Activated CD8-positive, alpha-beta T cell treated with anti-CD3 and anti-CD28 coated beads, Interleukin-2, amount 10 ng/mL, durations not matched to agents 7 days and 5 days (primary cell): ENCODE measurements at places on chromosomes 4 and X. TPM values are rescaled to one million over a fixed set of nuclear protein-coding genes. Genes with fewer than 3 reads are reported as not detected.
A peak's percentile ranks its signal among the peaks of the same experiment; 100 is the strongest.

DNA sequence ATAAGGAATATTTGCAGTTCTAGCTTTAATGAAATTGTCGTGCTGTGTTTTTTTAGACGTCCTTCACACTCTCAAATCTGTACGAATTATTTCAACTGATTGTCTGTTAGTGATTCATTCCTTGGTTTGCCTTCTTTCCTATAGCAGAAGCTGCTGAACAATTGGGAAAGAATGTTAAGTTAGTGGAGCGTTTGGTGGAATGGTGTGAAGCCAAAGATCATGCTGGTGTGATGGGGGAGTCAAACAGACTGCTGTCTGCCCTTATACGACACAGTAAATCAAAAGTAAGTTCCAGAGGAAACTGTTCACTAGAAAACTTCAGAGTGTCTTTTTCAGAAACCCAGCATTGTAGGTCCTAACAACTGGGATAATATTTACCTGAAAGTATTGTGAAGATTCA lies 159.9 kb downstream of the RAP1GDS1 start:
- no peak for DNase-seq
- H3K27me3 ChIP-seq: no peaks in the 10 kb centered on the region
- H3K36me3 ChIP-seq: peaks cover 66% of the 10 kb centered on the region

Gene WAS
- total RNA-seq: 164 TPM

DNA sequence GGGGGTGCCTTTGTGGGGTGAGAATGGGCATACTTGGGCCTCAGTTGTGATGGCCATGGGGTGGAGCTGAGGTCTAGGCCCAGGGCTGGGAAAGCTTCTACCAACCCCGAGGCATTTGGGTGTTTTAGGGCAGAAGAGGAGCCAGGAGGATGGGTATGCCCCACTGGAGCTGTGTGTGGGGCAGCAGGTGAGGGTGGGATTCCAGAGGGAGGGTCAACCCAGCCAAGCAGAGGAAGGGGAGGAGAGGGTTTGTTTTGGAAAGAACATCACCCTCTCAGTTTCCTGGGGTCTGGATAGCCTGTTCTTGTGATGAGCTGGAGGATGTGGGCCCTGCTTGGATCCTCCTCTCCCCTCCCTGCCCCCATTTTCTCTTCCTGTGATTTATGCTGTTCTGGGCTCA lies 620 bp downstream of the IL9R start:
- H3K4me3 ChIP-seq: peak overlapping the region; percentile 88
- DNase-seq: no peak
- peaks cover 33% of the 10 kb centered on the region for H3K36me3 ChIP-seq
- H3K4me1 ChIP-seq: peaks cover 80% of the 10 kb centered on the region

Gene CENPE
- 71.0 TPM for total RNA-seq

- H3K4me1 ChIP-seq: peaks cover 21% of the 10 kb centered on the region
- peak overlapping the region; percentile 65 for H3K4me3 ChIP-seq
- H3K27me3 ChIP-seq: peaks cover 26% of the 10 kb centered on the region
- H3K36me3 ChIP-seq: no peaks in the 10 kb centered on the region
Observed at GRCh38 chr4:184028561-184029374, 123.7 kb downstream of the STOX2 start.

- DNase-seq: no peak
- H3K27ac ChIP-seq: no peak overlapping the region
- peaks cover 11% of the 10 kb centered on the region for H3K27me3 ChIP-seq
- H3K4me3 ChIP-seq: no peak overlapping the region
- no peaks in the 10 kb centered on the region for H3K4me1 ChIP-seq
- H3K36me3 ChIP-seq: no peaks in the 10 kb centered on the region
Observed at GRCh38 chr4:109111031-109111430, 191.4 kb downstream of the COL25A1 start.

Gene MAP3K15
- total RNA-seq: 0.37 TPM

- peaks cover 14% of the 10 kb centered on the region for H3K4me1 ChIP-seq
- no peak overlapping the region for H3K4me3 ChIP-seq
- peaks cover 2% of the 10 kb centered on the region for H3K36me3 ChIP-seq
Observed at GRCh38 chr4:7185487-7186030, 6.8 kb upstream of the SORCS2 start.

Gene GPR34
- 1.3 TPM for total RNA-seq

DNA sequence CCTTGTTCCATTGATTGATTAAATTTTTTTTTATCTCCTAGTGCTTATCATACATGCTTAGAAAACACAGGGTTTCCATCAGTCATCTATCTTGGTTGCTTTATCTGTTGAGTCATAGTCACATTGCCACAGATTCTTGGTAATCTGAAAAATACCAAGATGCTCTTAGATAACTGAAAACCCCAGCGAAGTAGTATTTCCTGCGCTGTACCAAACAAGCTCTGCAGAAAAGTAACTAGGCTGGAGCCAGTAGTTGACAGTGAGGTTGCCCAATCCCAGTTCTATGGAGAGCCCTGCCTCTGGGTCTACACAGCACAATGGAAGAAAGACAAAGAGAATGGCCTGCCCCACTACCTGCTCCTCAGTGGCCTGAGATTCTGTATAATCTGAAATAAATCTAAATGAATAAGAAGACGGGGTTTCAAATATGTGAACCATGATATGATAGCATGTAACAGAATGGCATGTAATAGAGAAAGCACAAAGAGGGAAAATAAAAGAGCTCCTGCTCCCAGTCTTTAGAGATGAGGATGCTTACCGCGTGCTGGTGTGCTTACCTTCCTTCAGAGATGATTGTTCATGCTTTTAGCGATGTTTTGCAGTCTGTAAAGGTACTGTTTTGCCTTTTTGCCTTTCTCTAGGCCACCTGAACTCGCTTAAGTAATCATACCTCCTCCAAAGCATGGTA lies 55.3 kb upstream of the RAPGEF2 start:
- no peak for DNase-seq
- H3K27me3 ChIP-seq: peaks cover 2% of the 10 kb centered on the region
- H3K36me3 ChIP-seq: no peaks in the 10 kb centered on the region
- no peak overlapping the region for H3K27ac ChIP-seq
- H3K4me1 ChIP-seq: peaks cover 19% of the 10 kb centered on the region

- peaks cover 3% of the 10 kb centered on the region for H3K4me1 ChIP-seq
- no peak for DNase-seq
- H3K36me3 ChIP-seq: no peaks in the 10 kb centered on the region
- no peak overlapping the region for H3K4me3 ChIP-seq
- no peak overlapping the region for H3K27ac ChIP-seq
Observed at GRCh38 chrX:46125111-46125510, 420.1 kb downstream of the ZNF674 start.

Gene TCEAL5
- total RNA-seq: not detected

- H3K27ac ChIP-seq: no peak overlapping the region
- H3K4me3 ChIP-seq: no peak overlapping the region
- DNase-seq: no peak
- no peaks in the 10 kb centered on the region for H3K36me3 ChIP-seq
- H3K4me1 ChIP-seq: no peaks in the 10 kb centered on the region
Observed at GRCh38 chr4:1492651-1493539, 86.7 kb upstream of the NKX1-1 start.

DNA sequence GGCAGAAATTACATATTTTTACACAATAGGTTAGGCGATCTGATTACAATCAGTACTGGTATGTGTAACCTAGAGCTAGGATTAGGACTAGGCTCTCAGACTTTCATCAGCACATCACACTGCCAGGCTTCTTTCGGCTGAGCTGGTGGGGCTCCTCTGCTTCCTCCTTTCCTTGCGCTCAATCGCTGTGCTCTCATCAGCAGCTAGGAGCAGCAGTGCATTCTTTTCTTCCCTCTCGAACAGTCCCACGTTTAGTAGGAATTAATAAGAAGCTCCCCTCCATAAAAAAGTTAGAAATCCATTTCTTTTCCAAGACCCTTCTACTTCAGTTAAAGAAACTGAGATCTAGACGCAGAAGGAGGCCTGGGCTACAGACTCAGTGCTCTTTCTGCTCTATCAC lies 350.4 kb downstream of the SPRY1 start:
- H3K27ac ChIP-seq: no peak overlapping the region
- no peak for DNase-seq
- H3K36me3 ChIP-seq: no peaks in the 10 kb centered on the region
- peaks cover 4% of the 10 kb centered on the region for H3K4me1 ChIP-seq
- no peak overlapping the region for H3K4me3 ChIP-seq

GRCh38 chrX:153662266-153662665 lies 11.3 kb downstream of the PNCK start:
- peaks cover 26% of the 10 kb centered on the region for H3K27me3 ChIP-seq
- no peaks in the 10 kb centered on the region for H3K36me3 ChIP-seq
- DNase-seq: peak; percentile 61
- peak overlapping the region; percentile 34 for H3K4me3 ChIP-seq
- H3K27ac ChIP-seq: no peak overlapping the region

DNA sequence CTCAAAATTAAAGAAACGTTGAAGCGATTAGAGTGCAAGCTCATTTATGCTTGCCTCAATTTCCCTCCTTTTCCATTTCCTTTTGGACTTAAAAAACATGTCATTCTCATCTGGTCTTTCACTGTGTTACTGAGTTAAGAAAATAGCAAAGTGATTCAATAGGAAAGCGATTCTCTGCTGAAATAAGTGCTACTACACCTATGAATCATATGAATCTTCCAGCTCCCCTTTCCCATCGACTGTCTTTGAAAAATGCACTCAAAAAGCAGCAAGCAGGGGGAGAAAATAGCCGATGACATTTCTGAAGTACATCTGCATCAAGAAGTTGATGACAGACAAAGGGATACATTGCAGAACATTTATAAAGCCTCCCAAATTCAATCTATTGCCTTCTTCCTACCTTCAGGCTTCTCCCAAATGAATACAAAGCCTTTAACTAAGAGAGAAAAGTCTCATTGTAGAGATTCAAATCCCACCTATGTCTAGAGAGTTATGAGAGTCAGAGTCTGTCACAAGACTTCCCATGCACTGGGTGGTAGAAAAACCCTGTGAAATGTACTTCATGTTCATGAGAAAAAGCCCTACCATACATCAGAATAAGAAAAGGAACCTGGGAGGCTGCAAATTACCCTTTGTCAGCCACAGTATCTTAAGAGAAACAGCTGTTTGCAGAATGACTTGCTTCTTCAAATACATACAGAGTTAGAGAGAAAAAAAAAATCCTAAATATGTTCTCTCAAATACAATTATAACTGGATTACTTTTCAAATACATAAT lies 78.9 kb downstream of the MBNL3 start:
- peaks cover 3% of the 10 kb centered on the region for H3K36me3 ChIP-seq
- no peaks in the 10 kb centered on the region for H3K4me1 ChIP-seq
- H3K4me3 ChIP-seq: no peak overlapping the region
- no peaks in the 10 kb centered on the region for H3K27me3 ChIP-seq

Gene RRH
- 0.26 TPM for total RNA-seq

DNA sequence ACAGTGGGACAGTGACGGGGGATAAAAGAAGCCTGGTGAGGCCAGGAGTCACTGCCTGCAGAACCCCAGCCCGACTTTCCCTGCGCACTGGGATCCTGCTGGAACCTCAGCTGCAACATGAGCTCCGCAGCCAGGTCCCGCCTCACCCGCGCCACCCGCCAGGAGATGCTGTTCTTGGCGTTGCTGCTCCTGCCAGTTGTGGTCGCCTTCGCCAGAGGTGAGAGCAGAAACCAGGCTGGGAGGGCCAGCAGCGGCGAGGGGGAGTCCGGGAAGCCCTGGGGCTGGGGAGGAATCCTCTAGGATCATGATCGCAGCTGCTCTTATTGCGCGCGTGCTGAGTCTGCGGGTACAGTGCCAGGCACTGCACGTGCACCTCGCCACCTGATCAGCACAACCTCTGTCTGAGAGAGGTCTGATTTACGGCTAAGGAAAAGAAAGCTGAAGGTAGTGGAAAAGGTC lies at the start of gene PF4V1:
Gene PF4V1, plus strand, starts transcription at position 51 of the 459 bp plus-strand sequence. Its CDS starts 67 bp downstream, at position 118.
- H3K4me3 ChIP-seq: no peak within 1 kb of the TSS
- DNase-seq: no peak
- peaks cover 9% of the 10 kb centered on the region for H3K27me3 ChIP-seq
- H3K27ac ChIP-seq: no peak within 1 kb of the TSS
- no peaks in the 10 kb centered on the region for H3K4me1 ChIP-seq

- no peaks in the 10 kb centered on the region for H3K36me3 ChIP-seq
- H3K27me3 ChIP-seq: peaks cover 1% of the 10 kb centered on the region
- DNase-seq: no peak
- no peak overlapping the region for H3K27ac ChIP-seq
Observed at GRCh38 chr4:102104278-102104677, 241.0 kb downstream of the SLC39A8 start.

Gene MAOA
- not detected for total RNA-seq

GRCh38 chr4:45062935-45063545 lies 336.7 kb upstream of the GNPDA2 start:
- no peaks in the 10 kb centered on the region for H3K36me3 ChIP-seq
- no peak overlapping the region for H3K4me3 ChIP-seq
- no peak for DNase-seq
- H3K27me3 ChIP-seq: no peaks in the 10 kb centered on the region

Gene ACE2
- total RNA-seq: not detected

DNA sequence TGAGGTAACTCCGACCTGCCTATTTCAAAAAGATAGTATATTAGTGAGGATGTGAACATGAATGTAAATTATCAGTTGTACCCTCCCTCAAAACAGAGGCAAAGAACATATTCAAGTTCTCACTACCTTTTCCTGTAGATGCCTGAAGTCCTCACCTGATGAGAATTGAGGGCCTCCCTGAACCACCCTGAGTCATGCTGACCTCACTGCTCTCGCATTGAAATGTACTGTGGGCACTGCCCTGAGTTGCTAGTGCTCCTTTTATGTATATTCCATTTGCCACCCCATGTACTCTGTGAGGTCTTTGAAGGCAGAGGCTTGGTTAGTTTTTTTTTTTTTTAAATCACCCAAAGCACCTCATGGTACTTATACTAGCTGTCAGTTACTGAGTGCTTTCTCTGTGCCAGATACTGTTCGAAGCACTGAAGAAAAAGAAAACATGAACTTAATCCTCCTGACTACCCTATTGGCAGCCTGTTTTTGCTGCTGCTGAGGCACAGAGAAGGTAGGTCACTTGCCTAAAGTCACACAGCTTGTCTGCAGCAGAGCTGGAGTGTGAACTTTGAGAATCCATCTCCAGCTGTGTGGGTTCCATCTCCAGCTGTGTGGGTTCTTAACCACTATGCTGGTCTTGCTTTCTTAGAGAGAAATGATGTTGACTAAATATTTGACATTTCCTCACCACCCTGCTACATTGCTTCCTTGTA lies 253.1 kb upstream of the GPC4 start:
- no peak overlapping the region for H3K27ac ChIP-seq
- H3K4me1 ChIP-seq: no peaks in the 10 kb centered on the region
- H3K27me3 ChIP-seq: no peaks in the 10 kb centered on the region
- no peak for DNase-seq
- no peaks in the 10 kb centered on the region for H3K36me3 ChIP-seq

GRCh38 chr4:142243255-142243654 lies 602.8 kb downstream of the INPP4B start:
- peaks cover 26% of the 10 kb centered on the region for H3K36me3 ChIP-seq
- H3K27ac ChIP-seq: no peak overlapping the region
- no peaks in the 10 kb centered on the region for H3K4me1 ChIP-seq
- H3K27me3 ChIP-seq: no peaks in the 10 kb centered on the region
- H3K4me3 ChIP-seq: no peak overlapping the region
- no peak for DNase-seq

Gene PRRG1
- total RNA-seq: not detected

Gene TRO
- total RNA-seq: 1.5 TPM

Gene NPNT
- not detected for total RNA-seq

- H3K36me3 ChIP-seq: no peaks in the 10 kb centered on the region
- no peak for DNase-seq
- H3K4me1 ChIP-seq: no peaks in the 10 kb centered on the region
Observed at GRCh38 chrX:150926304-150926703, 27.8 kb upstream of the CD99L2 start.

Gene MFSD8
- 17.7 TPM for total RNA-seq
